Activated CD8-positive, alpha-beta memory T cell treated with anti-CD3 and anti-CD28 coated beads for 48 hours (primary cell): ENCODE measurements at places on chromosomes 16 and 17.

DNA sequence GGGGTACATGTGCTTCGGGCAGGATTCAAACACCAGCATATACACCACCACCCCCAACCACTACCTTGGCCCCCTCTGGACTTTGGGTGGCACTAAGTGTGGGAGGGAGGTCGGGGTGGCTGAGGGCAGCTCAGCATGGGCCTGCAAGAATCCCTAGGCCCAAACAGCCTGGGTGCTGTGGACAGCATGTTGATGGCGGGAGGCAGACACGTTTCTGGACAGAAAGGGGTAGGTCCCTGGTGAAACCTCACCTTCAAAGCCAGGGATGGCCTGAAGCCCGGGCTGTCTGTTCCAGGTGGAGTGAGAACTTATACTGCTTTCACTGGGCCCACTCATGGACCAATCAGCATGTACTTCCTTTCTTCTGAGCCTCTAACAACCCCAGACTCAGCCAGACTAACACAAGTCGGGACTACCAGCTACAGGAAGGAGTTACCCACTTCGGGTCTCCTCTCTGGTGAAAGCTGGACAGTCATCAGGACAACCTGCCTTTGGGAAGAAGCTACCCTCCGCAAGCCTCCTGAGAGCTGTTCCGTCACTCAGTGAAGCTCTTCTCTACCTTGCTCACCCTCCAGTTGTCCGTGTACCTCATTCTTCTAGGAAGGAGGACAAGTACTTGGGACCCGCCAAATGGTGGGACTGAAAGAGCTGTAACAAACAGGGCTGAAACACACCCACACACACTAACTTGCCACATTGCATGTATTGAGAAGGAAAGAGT is 203.0 kb downstream of the CPPED1 start:
- DNase-seq: no peak

- no peak for DNase-seq
Observed at GRCh38 chr16:4684763-4685162, 8.6 kb upstream of the NUDT16L1 start.

DNA sequence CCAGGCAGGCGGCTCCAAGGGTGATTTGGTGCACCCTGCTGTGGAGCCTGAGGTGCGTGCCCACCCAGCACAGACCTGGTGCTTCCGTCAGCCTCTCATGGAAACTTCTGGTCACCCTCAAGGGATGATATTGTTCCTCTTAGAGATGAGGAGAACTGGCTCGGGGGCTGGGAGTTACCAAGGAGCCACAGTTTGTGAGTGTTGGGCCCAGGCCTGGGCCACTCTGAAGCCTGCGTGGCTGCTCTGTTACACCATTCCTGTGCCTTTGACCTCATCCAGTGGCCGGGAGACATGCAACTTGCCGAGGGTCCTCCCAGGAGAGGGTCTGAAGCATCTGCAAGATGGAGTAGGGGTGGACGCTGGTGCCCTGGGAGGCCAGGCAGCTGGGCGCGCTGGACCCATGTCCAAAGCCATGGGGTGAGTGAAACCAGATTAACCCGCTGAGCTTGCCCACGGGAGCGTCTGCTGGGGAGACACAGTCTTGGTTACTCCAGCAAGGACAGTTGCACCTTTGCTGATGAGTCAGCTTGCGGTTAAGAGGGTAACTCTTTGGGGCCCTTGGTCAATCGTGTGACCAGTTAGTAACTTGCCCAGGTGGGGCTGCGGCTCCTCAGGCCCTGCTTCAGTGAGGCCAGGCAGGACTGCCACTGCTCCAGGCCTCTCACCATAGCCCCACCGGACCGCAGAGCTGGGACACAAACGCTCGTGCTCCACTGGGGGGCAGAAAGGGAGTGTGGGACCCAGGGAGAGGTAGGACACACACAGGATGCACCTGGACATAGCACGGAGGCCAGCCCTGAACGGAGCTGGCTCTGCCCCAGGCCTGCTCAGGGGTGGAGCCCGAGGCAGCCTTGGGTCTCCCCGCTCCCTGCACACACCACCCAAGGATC is 7.5 kb downstream of the C16orf90 start:
- DNase-seq: no peak

GRCh38 chr16:49472598-49472997 is 99.0 kb downstream of the C16orf78 start:
- DNase-seq: no peak

DNA sequence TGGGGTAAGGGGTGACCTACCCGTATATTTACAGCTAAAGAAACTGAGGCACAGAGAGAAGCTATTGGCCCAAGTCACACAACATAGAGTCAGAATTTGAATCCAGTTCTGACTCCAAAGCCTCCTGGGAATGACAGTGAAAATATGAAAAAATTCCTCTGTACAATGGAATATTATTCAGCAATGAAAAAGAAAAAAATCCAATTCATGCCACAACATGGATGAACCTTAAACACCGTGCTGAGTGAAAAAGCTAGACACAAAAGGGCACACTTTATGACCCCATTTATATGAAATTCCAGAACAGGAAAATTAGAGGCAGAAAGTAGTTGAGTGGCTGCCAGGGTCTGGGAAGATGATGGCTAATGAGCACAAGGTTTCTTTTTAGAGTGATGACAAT is 75.4 kb downstream of the LITAF start:
- DNase-seq: no peak
